ENCODE measurements at places on chromosomes 5 and 9.

- DNase-seq: peak; percentile 35
Measured at GRCh38 chr5:91146905-91147600, 236.1 kb downstream of the ARRDC3 start.

DNA sequence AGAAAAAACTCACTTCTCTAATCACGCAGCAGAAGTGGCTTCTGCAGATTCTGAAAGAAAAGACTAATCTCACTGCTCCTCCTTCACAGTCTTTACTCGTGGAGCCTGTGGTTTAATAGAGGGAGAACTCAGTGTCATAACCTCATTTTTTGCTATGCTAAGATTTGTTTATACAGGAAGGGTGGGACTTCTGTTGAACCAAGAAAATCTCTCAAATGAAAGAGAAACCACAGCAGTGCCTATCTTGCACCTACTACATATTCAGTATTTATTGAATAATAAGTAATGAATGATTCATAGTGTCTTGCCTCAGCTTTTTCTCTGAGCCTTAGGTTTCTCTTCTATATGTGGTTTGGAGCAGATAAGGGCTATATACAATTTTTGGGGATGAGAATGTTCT is 136.1 kb upstream of the DMAC1 start:
- peak; percentile 56 for DNase-seq

- peak; percentile 39 for DNase-seq
Measured at GRCh38 chr9:134293611-134294152, 32.6 kb upstream of the RXRA start.

- DNase-seq: no peak
Measured at GRCh38 chr9:27297050-27297449, at the start of gene EQTN. TSS of gene EQTN (minus strand) at chr9:27297150. CDS start at chr9:27297055, 95 bp downstream.

GRCh38 chr9:84278130-84278529 is 62.4 kb downstream of the SLC28A3 start:
- DNase-seq: no peak

DNA sequence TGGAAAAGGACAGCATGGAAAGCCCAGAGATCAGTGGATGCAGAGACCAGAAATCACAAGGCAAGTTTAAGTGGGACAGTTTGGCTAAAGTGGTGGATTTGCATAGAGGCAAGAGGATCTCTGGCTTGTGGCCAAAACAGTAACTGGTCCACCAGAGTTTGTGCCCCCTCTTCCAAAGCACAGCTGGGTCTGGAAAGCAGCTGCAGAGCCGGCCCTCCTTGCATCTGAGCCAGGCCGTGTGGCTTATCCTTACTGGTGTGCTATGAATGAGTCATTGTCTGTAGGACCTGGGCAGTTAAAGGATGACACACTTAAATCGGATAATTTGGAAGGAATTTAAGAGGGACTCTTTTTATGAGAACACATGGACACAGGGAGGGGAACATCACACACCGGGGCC is 146.6 kb downstream of the PIP5K1B start:
- DNase-seq: no peak

DNA sequence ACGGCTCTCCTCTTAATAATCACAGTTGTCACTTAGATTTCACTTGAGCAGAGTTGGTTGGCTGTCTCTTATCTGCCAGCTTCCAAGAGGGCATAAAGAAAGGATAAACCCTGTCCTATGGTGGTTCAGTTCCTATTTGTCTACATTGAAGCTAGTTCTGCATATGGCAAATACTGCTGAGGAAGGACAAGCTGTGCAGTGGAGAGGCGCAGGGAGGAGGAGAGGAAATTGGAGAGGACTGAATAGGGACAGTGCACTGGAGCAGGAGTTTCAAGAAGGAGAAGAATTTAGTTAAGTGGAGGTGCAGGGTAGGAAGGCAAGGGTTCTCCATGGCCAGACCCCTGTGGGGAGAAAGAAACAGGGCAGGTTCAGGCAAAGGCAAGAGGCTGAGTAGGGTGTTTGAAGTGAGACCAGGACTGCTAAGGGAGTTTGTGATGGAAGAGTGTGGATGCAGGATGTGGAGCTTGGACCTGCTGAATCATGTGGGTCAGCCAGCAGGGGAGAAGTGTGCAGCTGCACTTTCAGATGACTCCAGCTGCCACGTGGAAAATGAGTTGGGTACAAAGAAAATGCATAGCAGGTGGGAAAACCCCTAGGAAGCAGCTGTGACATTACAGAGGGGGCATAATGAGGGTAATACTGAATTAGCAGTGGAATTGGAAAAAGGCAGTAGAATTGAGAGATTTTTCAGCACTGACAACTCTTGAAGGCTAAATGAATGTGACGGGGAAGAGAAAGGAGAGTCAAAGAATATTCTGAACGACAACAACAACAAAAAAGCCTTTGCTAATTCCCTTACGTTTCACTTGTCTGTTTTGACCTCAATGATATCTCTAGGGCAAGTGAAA is 66.8 kb downstream of the MAMDC2 start:
- DNase-seq: no peak

- peak; percentile 60 for DNase-seq
Measured at GRCh38 chr5:8184455-8185063, 315.6 kb downstream of the MTRR start.
